ENCODE measurements at places on chromosomes 3 and 15. TPM values are rescaled to one million over a fixed set of nuclear protein-coding genes. Genes with fewer than 3 reads are reported as not detected.

Gene GHSR
- total RNA-seq, result 1.4 TPM

Gene MAP6D1
- total RNA-seq, result 5.8 TPM

Gene TMEM207
- 1.2 TPM for total RNA-seq

Gene FBXO45
- 11.8 TPM for total RNA-seq

Gene ZXDC
- 28.6 TPM for total RNA-seq

Gene LRRN1
- total RNA-seq, result 2.4 TPM

Gene PRTG
- 16.4 TPM for total RNA-seq

Gene PEX5L
- 3.9 TPM for total RNA-seq

Gene GBE1
- 114 TPM for total RNA-seq

Gene UNC13C
- total RNA-seq, result 20.0 TPM

Gene POMGNT2
- 20.0 TPM for total RNA-seq

Gene REC114
- not detected for total RNA-seq

Gene DIS3L
- 22.4 TPM for total RNA-seq

Gene ARNT2
- total RNA-seq, result 5.3 TPM

Gene NEK10
- total RNA-seq, result 4.6 TPM

Gene SERF2
- 301 TPM for total RNA-seq

Gene VEPH1
- 11.6 TPM for total RNA-seq

Gene NLGN1
- 8.7 TPM for total RNA-seq

Gene EPHB1
- total RNA-seq, result 0.72 TPM

Gene ADIPOQ
- total RNA-seq, result 3.9 TPM

Gene SLC15A2
- 12.0 TPM for total RNA-seq

Gene NPAP1
- total RNA-seq, result 2.4 TPM

Gene ADPRH
- total RNA-seq, result 4.6 TPM

Gene PRR20G
- total RNA-seq, result 3.9 TPM

Gene AADAC
- total RNA-seq, result not detected

Gene SCN11A
- total RNA-seq, result 2.2 TPM

Gene CSTA
- total RNA-seq, result 38.0 TPM

Gene MRPL46
- total RNA-seq, result 10.4 TPM

Gene SLC6A1
- 26.7 TPM for total RNA-seq

Gene CX3CR1
- total RNA-seq, result 6.5 TPM

Gene SLC9C1
- total RNA-seq, result 4.1 TPM

Gene MYL3
- 2.9 TPM for total RNA-seq

Gene ATP8B4
- total RNA-seq, result 39.5 TPM

Gene PLSCR4
- 77.8 TPM for total RNA-seq

Gene PARP15
- 4.3 TPM for total RNA-seq

Gene POLQ
- total RNA-seq, result 2.4 TPM

Gene CBLB
- 25.5 TPM for total RNA-seq

Gene SLC12A8
- total RNA-seq, result 29.4 TPM
